ENCODE measurements at places on chromosomes 2 and 18.

DNA sequence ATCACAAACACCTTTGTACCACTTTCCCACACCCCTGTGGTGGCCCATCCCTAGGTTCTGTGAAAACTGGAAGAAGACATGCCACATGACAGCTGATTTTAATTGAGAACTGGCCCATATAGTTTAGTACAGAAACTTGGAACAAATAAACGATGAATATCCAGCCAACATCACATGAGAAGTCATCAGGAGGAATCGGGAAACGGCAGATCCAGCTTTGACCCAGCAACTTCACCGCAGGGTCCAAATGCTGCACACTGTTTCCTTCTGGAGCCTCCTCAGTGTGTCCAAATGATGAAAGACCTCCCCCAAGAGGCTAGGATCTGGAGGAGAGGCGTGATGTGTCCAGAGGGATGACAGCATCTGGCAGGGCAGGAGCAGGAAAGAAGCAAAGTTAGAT, 75.5 kb downstream of the COPS8 start:
- no peak for DNase-seq

GRCh38 chr2:218716070-218716469, 5.4 kb downstream of the TTLL4 start:
- no peak for DNase-seq

DNA sequence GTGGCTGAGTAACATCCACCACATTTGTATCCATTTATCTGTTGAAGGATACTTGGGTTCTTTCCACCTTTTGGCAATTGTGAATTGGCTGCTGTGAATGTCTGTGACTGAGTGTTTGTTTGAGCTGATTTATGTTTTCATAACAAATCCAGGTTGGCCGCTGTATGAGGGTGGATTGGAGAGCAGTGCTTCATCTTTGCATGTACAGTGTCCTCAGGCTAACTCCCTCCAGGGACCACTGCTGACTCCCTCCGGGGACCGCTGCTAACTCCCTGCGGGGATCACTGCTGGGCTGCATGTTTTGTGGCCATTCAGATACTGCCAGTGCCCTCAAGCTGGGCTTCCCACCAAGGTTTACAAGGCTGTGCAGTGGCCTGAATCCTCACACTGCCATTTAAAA, 10.2 kb downstream of the BOK start:
- no peak for DNase-seq

DNA sequence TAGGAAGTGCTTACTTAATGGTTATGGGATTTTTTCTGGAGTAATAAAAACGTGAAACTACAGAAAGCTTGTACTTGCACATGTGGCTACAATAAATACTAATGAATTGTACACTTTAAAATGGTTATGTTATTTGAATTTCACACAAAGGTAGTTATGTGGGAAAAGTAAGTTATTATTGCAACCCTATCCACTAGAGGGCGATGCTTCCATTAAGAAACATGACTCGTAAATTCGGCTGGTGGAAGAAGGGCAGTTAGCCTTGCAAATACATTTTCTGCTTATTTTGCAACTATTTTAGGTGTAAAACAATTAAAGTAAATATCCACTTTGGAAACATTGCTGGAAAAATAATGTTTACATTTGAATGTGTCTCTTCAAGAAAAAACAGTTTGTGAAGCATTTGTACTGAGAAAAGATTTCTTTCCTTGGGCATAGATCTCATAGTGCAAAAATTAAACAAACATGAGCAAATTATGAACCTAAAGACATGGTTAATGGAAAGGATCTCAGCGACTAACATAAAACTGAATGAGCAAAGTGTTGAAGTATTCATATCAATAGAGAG, 68.1 kb upstream of the CSRNP3 start:
- no peak for DNase-seq

- DNase-seq, result no peak
Observed at GRCh38 chr2:180449171-180449915, 442.2 kb upstream of the CWC22 start.

DNA sequence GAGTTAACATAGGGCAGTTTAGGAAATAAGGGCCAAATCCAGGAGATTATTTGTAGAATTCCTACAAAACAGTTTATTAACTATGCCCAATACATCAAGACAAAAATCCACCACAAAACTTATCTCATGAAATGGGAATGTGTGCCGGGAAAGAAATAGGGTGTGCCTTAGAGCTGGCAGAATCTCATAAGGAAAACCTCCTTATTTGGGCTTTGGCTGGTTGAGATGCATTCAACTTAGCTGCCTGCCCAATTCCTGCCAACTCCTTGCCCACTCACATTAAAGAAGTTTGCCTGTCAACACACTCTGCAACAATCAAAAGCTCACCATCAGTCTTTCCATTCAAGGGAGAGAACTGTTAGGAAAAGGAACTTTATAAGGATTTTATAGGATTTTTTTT, 500.6 kb downstream of the SATB2 start:
- DNase-seq, result no peak

DNA sequence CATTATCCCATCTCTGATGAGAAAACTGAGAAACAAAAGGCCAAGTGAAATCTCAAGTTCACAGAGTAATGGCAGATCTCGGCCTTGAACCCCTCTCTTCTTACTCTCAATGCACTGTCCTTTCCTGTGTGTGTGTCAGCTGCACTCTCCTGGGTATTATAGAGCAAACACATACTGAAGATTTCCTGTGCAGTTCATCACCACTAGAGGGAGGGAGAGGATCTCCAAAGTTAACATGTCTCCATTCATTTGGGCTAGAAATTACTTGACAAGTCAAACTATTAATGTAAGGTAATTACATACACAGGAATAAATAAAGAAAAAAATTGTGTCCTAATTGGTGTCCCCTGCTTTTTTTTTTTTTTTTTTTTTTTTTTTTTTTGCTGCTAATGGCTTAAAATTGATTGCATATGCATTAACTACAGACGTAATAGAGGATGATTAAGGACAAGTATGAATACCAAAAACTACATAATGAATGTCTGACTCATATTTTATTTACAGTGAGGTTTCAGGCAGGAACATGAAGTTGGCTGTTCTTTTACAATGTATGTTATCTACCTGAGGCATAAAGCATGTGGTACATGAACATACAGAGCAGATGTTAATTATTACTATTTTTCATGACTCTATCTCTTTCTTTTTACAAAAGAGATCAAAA, 269.2 kb downstream of the NYAP2 start:
- peak; percentile 16 for DNase-seq

DNA sequence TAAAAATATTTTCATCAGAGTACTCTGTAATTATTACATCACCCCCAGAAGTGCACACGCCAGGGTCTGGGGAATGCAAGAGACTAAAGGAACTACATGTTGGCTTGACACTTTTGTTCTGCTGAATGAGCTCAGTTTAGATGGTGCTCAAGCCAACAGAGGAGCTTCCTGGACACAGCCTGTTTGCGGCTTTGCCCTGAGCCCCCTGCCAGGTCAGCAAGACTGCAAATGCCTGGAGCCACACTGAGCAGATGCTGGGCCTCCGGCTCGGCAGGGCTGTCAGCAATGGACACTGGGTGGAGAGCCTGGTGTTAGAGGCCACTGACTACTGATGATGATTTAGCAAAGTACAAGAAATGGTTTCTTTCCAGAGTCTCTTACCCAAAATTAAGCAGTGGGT, 31.9 kb downstream of the PTPN18 start:
- DNase-seq, result no peak
